ENCODE measurements at places on chromosomes 11 and 22.

DNA sequence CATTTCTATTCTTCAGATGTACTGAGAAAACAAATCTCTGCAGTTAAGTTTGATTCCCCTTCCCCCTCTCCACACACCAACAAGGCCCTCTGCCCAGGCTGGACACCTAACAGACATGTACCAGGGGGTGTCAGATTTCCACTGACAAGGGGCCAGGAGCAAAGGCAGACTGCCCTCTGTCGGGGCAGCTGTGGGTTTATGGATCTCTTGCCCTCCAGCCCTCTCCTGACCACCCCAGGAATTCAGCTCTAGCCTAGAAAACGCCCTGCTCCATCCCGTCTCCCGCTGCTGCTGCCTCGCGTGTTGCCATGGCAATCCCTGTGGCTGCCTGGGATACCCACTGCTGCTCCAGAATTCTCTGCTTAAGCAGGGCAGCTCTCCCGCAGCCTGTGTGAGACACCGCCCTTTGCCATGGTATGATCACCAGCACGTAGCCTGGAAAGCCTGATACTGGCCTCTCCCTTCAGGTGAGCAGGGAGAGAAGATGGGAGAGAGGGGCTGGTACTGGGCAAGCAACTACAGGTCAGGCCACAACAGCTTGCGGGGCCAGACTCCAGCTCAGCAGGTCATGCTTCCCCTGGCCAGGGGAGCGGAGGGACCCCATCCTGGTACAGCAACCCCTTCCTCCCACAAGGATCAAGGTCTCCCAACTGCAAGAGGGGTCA lies 41.6 kb downstream of the BUD13 start:
- DNase-seq = no peak

DNA sequence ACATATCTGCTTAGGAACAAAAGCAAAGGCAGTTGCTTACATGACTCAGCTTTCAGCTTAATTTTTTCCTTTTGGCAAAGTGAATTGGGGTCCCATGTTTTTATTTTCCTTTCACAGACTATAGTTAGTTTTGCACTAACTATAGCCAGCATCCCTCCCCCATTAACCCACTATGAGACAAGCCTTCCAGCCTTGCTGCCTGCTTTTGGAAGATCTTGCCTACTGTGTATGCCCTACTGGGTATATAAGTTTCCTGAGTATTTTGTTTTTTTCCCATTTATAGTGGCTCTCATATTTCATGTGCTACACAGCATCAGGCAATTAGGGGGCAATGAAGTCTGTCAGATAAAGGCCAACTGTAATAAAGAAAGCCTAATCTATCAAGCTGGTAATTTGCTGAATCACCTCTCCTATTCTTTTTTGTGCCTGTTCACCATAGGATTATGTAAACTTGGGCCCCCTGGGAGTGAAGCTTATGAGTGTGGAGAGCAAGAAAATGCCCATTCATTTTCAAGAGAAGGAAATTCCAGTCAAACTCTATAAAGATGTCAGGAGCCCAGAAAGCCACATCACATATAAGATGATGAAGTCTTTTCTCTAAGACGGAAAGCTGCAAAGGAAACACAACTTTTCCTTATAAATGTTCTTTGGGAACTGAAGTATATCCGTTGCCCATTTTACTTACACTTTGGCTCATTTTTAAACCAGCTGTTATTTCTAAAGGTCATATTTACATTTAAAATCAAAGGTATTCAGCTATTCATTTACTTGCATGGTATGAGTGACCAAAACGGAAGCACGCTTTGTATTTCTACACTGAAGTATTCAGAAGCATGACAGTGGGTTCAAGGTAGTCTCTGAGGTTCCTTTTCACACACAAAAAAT lies 64.0 kb downstream of the CCDC83 start:
- no peak for DNase-seq

DNA sequence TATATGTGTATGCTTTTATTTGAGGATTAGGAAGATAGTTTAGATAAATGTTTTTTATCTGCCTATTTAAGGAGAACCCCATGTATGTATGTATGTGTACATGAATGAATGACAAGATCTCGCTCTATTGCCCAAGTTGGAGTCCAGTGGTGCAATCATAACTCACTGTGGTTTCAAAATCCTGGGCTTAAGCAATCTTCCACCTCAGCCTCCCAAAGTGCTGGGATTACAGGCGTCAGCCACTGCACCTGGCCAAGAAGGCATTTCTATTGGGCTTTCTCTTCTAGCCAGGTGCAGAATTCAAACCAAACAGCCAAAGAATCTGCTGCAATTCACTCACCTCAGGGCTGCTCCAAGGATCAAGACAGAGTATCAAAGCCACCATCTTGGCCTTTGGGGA lies 25.5 kb upstream of the DGKZ start:
- no peak for DNase-seq

DNA sequence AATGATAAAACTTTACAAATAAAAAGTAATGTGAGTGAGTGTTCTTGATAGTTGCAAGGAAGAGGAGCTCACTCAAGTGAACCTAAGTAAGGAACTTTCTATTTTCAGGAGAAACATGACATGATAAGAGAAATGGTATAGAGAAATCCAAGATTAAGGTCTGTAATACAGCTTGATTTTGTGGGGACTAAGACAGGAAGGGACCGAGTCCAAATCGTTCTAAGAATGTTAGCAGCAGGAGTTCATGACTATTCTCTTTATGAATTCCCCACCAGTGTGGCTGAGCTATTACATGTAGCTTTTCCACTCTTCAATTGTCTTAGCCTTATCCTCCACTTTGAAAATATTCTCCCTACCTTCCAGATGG lies 698.6 kb upstream of the ARHGAP42 start:
- peak; percentile 20 for DNase-seq

DNA sequence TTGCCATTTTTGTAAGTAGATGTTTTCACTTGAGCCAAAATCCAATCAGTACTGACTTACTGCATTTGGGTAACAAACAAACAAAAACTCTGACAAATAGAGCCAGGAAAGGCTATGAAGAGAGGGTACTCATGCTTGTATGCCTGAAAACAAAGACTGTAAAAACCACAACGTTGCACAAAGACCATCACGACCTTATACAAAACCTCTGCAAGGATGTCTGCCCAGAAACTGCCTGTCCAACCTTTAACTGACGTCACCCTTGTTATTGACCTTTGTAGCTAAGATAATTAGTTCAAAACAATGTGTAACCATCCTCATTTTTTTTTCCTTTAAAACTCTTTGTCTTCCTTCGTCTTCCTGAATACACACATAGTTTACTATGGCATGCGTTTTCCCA lies 804 bp upstream of the CREBZF start:
- no peak for DNase-seq

All from muscle of arm (tissue), 14 donors.